ENCODE measurements at places on chromosomes 4 and X.

DNA sequence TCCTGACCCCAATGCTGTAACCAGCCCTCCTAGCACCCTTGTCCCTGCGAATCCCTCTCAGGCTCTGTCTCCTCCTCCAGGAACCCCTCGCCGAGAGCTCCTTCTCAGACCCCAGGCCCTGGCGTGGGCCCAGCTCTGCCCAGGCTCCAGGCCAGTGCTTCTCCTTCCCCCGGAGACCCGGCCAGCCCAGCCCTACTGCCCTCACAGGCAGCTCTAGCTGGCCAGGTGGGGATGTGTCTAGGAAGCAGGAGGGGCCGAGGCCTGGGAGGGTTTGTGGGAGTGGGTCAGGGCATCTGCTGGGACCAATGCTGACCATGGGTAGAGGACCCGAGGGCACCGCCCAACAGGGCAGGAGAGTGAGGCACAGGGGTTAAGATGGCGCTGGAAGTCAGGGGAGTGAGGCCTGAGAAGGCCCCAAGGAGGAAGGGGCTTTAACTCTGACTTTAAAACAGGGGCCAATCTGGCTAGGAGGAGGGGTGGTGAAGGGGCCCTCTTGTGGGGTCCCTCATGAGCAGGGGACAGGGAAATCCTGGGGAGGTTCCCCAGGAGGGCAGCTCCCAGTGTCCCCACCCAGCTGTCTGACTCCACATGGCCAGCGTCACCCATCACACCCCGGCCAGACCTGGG, 64.7 kb upstream of the NKX1-1 start:
- DNase-seq, result no peak

DNA sequence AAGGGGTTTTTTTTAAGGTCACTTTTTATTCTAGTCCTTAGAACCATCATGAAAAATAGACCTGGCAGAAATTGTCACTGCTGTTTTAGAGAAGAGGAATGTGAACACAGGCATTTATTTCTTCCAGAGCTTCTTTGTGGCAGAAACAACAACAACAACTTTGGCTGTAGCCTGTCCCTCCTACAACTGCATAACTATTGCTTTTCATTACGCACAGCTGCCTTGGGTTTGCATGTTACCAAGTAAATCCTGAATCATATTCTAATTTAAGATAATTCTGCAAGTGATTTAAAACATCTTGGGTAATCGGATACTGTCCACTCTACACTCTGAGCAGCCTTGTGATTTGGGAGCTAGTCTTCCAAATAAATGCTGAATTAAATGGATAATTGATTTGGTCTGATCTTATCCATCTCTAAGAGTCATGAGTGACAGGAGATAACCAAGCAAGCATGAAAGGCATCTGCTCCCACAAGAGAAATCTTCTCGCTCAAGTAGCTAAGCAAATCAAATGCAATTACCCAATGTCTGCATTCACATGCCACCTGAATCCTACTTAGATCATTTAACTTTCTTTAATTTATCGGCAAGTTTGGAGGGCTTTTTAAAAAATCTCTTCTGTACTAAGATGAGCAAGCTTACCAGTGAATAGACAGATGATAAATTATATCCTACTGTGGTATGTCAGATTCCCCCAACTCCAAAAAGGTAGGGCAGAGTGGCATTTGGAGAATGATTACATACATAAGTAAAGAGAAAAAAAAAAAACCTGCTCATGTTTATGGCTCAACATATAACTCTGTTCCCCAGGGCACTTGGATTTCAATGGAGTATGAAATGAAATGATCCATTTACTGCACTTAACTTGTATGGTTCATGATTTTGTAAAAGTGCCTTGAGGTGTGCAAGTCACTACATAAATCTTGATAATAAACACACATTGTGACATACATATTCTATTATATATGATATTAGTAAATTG, 73.6 kb downstream of the EGF start:
- DNase-seq, result no peak

DNA sequence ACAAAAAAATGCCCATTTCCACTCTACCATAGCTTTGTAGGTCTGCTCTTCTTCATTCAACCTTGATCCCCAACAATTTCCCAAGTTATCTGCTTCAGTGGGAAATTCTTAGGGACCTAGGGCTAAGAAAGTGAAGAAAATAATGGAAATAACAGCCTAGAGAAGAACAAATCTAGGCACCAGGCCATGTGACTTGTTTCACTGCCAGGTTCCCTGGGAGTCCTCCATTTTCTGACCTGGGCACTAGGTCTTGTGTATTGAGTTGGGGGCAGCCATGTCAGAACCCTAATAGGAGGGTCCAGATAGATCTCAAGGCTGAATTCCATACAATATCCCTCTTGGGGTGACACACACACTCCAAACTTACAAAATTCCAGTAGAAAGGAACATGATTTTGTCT, 194.6 kb upstream of the STK26 start:
- no peak for DNase-seq

- peak; percentile 19 for DNase-seq
Measured at GRCh38 chrX:38192007-38192810, 28.5 kb downstream of the SRPX start.

DNA sequence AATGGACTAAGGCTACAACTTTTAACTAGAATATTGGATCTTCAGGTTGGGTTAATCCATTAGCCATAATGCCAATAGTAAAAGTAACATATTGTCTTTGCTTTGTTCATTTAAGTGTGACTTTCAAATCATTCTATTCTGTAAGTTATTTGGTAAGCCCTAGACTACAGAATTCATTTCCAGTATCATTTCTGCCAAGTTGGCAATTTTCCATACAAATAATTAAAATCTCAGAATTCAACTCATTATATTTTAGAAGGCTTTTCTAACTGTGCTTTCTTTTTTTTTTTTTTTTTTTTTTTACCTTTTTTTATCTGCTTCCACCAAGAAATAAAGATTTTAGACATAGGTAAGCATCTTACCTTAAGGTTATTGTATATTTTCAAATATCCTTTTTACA, 173.4 kb downstream of the DCTD start:
- peak; percentile 52 for DNase-seq

GRCh38 chrX:150730719-150731118, 37.5 kb downstream of the MTMR1 start:
- no peak for DNase-seq

- no peak for DNase-seq
Measured at GRCh38 chr4:42642101-42642797, 14.7 kb downstream of the ATP8A1 start.

- no peak for DNase-seq
Measured at GRCh38 chr4:2080429-2081300, 21.5 kb downstream of the NAT8L start.

DNA sequence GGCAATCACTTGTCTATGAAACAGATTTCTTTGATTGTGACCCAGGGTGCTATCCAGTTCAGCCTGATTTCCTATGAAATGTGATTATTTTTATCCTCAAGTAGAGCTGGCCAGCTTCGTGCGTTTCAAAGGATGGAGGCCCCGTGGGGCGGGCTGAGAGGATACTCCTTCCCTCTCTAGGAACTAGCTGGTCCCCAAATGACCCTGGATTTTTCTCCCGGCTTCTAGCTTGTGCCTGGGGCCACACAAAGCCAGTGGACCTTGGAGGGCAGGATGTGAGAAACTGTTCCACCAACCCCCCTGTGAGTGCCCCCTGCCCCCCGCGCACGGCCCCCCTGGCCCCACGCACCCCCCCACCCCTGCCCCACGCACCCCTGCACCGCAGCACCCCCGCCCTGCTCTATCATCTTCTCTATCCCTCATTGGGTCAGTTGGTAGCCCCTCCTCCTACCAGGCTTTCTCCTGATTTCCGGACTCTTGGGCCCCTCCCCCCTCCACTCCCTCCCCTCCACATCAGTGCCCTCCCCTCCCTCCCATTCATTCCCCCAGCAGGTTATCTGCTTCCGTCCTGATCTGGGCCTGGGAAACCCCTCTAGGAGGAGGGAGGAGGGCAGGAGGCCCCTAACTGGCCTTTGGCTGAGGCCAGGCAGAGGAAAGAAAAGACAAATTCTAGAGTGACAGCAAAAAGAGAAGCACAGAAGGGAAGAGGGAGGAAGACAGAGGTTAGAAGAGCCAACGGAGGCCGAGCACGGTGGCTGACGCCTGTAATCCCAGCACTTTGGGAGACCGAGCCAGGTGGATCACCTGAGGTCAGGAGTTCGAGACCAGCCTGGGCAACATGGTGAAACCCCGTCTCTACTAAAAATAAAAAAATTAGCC, 3.3 kb downstream of the XPNPEP2 start:
- peak; percentile 25 for DNase-seq

GRCh38 chr4:51909236-51909703, 66.3 kb downstream of the DCUN1D4 start:
- no peak for DNase-seq

DNA sequence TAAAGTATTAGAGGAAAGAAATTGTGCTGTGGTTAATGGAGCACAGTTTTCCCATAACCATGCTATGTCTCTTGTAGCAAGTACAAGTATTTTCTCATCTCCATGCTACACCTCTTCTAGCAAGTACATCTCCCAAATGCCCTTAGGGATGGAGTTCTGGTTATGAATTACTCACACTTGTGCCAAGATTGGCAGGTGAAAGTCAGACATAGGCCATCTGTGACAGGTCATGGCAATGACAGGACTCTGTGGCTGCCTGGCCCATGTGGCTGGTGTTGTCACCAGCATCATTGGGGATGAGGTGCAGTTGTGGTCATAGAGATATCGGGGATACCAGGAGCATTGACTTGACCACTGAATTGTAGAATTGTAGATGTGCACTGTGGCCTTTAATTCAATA, 310.2 kb downstream of the FAT4 start:
- no peak for DNase-seq

GRCh38 chr4:53119680-53120079, 246.2 kb downstream of the SCFD2 start:
- DNase-seq, result no peak

DNA sequence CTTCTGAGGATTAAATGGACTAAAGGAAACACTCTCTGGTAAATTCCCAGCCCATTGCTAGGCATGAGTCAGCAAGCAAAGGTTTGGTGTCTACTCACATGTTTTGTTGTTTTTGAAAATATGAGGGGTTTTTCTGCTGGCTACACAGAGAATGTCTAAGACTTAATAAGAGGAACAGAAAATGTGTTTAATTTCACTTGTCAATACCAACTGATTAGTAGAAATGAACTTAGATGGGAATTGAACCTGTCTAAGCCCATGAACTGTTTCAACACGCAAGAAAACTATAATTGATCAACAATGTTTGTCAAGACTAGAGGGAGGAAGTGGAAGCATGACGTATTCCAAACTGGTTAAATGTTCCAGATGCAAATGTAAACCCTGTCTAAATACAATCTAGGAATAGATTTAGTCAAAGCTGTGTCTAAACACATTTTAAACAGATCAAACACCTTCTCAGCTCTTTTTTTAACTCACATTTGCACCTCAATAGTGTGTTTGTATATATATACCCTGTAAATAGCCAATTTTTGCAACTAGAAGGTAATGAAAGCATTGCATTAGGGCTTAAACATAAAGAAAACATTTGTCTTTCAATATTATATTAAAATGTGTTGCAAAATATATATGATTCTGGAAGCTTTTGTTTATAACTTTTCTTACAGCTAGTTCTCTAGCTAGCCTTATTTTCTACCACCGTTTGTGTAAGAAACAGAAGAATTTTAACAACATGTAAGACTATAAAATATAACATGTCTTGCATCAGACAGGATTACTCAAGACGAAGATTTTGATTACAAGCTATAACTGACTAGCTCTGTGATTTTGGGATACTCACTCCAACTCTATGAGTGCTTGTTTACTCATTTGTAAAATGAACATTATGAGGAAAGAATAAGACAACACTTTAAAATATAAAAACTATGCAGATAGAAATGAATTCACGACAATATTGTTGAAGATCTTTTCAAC, 607.8 kb downstream of the FSTL5 start:
- no peak for DNase-seq

GRCh38 chr4:121050300-121050699, 22.0 kb downstream of the NDNF start:
- peak; percentile 38 for DNase-seq

GRCh38 chr4:10253765-10254164, 137.2 kb upstream of the WDR1 start:
- no peak for DNase-seq

- no peak for DNase-seq
Measured at GRCh38 chr4:10496200-10496599, 39.0 kb upstream of the ZNF518B start.

GRCh38 chrX:16930392-16930791, 16.1 kb upstream of the REPS2 start:
- peak; percentile 11 for DNase-seq

DNA sequence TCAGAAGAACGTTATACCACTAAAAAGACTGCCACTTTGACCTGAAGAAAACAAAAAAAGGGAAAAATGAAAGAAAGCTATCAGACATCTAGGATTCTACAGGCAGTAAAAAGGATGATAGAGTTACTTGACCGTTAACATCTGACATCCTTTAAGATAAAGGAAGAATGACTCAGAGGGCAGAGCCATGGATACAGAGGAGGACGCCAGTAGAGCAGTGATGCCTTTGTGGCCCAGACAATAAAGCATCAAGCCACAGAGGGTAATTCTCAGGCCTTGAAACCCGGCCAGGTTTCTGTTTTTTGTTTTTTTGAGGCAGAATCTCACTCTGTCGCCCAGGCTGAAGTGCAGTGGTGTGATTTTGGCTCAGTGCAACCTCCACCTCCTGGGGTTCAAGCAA, 9.5 kb upstream of the BEX1 start:
- peak; percentile 10 for DNase-seq

DNA sequence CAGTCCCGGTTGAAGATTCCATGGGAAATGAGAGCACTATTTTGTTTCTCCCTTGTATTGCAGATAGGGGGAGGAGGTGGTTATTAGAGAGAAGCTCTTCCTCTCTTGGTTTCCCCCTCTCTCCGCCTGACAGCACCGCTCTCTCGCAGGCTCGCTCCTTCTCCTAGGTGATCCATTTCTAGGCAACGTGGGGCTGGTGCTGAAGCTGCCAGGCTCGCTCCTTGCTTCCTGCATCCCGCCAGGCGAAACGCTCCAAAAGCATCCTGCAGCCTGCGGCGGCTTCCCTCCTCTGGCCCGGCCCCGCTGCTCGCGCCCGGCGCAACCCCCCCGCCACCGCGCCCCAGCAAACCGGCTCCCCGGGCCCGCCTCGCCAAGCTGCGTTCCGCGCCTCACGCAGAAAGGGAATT, at the start of gene GRID2:
Gene GRID2 (plus strand): TSS at position 346 of the 407 bp plus-strand sequence.
- peak; percentile 89 for DNase-seq

DNA sequence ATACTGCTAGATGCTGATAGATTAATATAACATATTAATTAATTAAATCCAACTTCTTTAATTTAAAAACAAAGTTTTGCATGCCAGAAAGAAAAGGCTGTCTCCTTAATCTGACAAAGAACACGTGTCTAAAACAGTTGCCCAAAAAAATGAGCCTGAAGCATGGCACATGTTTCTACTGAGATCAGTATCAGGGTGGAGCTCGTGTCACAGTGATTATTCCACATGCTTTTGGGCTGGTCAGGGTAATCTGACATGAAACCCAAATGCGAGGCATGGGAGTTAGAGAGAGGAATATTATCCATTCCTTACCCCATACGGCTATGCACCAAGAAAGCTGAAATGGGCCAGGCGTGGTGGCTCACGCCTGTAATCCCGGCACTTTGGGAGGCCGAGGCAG, 79.4 kb upstream of the ADRA2C start:
- no peak for DNase-seq

GRCh38 chr4:55947912-55948725, 626 bp upstream of the CEP135 start:
- no peak for DNase-seq

Data from brain (organoid and tissue), 16 donors.